ENCODE measurements at places on chromosomes 6 and 20.

DNA sequence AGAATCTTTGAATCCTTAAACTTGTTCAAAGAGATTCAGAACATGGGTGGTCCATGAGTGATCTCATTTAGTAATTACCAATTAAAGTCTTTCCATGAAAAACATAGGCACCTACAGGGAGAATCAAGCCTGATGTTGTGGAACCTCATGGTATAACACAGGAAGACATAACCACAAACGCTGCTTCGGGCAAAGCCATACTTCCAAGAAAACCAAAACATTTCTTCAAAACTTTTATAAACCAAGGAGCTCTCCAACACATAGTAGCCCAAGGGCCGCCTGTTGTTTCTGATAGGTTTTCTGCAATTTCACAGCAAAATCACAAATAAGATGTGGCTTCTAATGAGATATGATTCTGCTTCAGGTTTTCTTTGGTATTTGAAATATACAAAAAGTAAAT, 2.5 kb downstream of the CHD6 start:
- no peak for DNase-seq

GRCh38 chr20:22288957-22289356, 295.4 kb downstream of the FOXA2 start:
- DNase-seq, result no peak

- DNase-seq, result no peak
Measured at GRCh38 chr6:17964633-17965032, 22.8 kb downstream of the KIF13A start.

DNA sequence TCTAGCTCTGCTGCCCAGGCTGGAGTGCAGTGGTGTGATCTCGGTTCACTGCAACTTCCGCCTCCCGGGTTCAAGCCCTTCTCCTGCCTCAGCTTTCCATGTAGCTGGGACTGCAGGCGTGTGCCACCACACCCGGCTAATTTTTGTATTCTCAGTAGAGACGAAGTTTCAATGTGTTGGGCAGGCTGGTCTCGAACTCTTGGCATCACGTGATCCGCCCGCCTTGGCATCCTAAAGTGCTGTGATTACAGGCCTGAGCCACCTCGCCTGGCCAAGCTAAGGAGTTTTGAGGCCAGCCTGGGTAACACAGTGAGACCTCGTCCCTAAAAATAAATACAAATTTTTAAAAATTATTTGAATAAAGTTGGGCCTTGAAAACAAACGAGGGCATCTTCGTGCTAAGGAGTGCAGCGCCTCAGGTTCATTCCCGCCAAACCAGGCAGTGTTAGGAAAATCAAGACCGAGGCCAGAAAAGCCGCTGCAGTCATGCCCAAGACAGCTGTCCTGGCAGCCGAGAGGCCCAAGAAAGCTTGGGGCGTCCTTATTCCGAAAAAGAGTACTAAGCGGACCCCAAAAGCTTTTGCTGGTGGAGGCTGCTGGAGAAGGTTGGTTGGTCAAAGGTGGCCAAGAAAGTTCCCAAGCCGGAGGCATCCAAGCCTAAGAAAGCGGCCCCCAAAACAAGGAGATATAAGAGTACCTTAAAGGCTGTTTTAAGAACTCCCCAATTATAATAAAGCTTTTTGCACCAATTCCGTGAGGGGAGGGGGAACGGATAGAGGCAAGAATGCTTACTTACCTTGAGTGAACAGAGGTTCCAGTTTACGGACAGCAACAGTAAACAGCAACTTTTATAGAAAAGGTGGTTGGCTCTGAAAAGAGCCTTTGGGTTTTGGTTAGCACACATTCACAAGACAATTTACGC, 109.0 kb downstream of the HFE start:
- no peak for DNase-seq

GRCh38 chr6:2951728-2952127, 19.6 kb downstream of the SERPINB6 start:
- DNase-seq, result no peak
